Lung (tissue), 17 donors: ENCODE measurements at places on chromosomes 11 and 22. TPM values are rescaled to one million over a fixed set of nuclear protein-coding genes. Genes with fewer than 3 reads are reported as not detected.

GRCh38 chr22:24450610-24451009 lies 23.2 kb downstream of the ADORA2A start:
- peak; percentile 73 for DNase-seq

GRCh38 chr11:68552542-68552941 lies 92.0 kb downstream of the PPP6R3 start:
- no peak for DNase-seq

- no peak for DNase-seq
Measured at GRCh38 chr11:68351450-68352275, 39.3 kb downstream of the LRP5 start.

DNA sequence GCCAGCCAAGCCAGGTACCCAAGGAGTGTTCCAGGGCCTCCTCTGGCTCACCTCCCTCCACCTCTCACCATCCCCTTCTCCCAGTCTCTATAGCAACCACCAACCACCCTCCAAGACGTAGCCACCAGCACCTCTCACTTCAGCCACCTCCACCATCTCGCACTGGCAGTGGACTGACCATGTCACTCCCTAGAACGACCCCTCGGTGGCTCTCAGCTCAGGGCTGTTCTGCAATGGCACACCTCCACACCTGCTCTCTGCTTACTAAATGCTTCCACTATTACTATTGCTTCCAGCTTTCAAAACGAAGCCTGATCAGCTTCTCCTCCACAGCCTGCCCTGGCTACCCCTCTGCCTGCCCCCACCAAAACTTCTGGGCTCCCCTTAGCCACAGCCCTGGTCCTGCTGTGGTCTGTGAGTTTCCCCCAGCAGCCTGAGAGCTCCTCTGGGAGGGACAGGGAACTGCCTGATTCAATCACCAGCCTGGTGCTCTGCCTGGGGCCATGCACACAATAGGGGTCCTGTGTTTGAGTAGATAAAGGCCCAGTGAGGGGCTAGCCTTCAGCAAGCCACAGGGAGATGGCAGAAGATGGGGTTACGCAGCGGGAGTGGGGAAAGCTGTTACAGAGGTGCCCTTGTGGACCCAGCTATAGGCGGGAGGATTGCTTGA lies 17.5 kb upstream of the CBX7 start:
- no peak for DNase-seq

GRCh38 chr11:125211191-125211947 lies 46.8 kb downstream of the PKNOX2 start:
- DNase-seq = peak; percentile 56

DNA sequence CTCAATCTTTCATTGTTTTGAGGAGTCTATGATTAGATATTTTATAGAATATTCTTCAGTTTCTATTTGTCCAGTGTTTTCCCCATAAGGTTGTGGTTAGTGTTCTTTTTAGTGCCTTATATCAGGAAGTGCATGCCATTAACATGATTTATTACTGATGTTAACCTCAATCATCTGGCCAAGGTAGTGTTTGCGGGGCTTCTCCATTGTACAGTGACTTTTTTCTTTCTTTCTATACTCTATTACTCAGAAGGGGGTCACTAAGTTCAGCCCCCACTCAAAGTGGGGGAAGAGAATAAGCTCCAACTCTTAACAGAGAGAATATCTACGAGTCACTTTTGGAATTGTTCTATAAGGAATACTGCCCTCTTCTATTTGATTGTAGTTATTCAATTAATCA lies 415.8 kb downstream of the DYNC2H1 start:
- DNase-seq = no peak

Gene GUCY1A2
- 1.3 TPM for polyA plus RNA-seq

DNA sequence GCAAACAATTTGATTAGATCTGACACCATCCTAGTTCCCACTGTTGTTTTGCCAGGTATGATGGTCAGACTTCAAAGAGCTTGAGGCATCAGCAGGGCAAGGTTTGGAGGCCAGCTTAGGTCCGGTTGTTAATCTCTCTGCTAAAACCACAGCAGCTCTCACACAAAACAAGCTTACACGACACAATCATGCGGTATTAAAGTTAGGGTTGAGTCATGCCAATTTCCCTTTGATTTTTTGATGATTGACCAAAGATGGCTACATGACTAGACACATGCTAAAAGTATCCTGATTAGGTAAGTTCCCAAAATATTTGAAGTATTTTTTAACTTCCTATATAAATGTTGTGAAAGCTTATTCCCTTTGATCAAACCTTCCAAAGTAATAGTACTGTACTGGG lies 145.9 kb downstream of the ELP4 start:
- DNase-seq = no peak

Gene TEX54
- not detected for polyA plus RNA-seq

Gene CRY2
- polyA plus RNA-seq = 16.9 TPM

- peak; percentile 1 for DNase-seq
Measured at GRCh38 chr11:98940913-98941312, 79.8 kb upstream of the CNTN5 start.

Gene PDHX
- 18.5 TPM for polyA plus RNA-seq

Gene ABCC8
- polyA plus RNA-seq = 2.4 TPM

DNA sequence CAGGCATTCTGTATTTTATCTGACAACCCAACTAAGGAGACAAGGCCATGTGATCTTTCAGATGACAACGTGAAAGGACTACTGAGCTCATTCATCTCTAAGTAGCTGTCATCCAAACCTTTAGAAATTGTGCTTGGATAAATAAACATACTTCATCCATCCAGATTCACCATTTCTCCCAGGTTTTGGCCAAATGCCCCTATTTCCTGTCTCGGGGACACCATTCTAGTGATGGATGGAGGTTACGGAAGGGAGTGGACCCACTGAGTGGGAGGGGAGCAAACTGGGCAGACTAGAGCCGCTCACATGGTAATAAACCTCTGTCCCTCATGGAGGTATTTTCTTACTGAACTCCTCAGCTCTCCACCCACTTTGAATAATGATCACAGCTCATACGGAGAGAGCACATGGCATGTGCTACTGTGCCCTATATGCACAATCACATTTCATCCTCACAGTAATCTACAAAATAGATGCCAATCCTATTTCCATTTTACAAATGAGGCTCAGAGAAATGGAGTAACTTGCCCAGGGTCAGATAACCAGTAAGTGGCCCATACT lies 114.4 kb downstream of the SLC1A2 start:
- DNase-seq = no peak

- DNase-seq = no peak
Measured at GRCh38 chr11:106840947-106841346, 177.3 kb downstream of the GUCY1A2 start.

GRCh38 chr11:59667812-59668187 lies 1.0 kb downstream of the PATL1 start:
- no peak for DNase-seq
